Activated B cell treated with CpG ODN at 0.5 μM for 24 hours (primary cell): ENCODE measurements at places on chromosomes 12 and 14.

- no peak for DNase-seq
These were observed 251.2 kb upstream of the EGLN3 start for GRCh38 chr14:34201909-34202637.

- no peak for DNase-seq
These were observed 760 bp upstream of the MED13L start for GRCh38 chr12:116278279-116278626.

DNA sequence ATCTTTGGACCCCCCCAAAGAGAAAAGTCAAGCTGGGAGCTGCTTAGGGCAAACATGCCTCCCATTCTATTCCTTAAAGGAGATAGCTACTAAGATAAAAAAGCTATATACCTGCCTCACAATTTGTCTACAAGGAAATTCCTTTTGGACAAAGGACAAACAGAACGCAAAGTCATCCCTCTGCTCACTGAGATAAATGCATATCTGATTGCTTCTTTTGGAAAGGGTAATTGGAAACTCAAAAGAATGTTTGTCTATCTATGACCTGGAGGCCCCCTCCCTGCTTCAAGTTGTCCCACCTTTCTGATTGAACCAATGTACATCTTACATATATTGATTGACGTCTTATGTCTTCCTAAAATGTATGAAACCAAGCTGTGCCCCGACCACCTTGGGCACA, 80.9 kb upstream of the FUT8 start:
- DNase-seq: no peak

DNA sequence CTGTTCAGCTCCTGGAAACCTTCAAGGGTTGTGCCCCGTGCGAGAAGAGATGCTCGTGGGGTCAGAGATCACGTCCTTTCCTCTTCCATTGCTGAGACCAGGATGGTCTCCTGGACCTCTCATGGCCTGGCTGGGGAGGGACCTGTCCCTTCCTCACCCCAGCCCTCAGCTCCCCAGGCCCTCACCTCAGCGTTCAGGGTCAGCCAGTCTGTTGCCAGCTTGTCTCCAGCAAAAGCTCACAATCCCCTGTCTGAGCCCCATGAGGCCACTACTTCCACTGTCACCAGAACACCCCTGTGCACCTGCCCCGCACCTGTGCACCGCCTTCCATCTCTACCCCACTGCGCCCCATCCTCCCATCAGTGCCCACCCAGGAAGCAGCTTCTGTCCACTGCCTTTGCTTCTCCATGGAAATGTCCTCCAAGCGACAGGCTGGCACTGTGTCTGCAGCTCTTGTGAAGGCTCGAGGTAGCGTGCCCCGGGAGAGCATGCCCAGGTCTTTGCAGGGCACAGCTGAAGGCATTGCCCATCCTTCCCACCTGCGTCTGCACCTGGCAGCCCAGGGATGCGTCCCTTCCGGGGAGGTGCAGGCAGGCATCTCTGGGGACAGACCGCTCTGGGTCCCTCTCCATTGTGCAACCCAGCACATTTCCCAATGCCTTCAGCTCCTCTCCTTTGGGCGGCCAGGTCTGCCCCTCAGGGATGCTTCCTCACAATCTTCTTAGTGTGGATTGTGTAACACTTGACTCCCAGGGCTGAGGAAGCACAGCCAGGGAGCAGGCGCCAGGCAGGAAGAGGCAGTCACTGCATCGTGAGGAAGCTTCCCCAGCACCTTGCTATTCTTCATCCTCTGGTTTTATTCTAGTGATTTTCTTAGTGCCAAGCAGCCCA, 179.6 kb downstream of the ADGRD1 start:
- DNase-seq: no peak

DNA sequence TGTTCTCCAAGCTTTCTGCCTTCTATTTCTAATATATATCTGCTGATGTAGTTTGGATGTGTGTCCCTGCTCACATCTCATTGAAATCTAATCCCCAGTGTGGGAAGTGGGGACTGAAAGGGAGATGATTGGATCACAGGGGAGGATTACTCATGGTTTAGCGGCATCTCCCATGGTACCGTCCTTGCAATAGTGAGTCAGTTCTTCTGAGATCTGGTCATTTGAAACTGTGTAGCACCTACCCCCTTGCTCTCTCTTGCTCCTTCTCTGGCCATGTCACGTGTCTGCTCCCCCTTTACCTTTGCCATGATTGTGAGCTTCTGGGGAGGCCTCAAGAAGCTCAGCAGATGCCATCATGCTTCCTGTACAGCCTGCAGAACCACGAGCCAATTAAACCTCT, 26.2 kb upstream of the ALX1 start:
- DNase-seq: no peak

DNA sequence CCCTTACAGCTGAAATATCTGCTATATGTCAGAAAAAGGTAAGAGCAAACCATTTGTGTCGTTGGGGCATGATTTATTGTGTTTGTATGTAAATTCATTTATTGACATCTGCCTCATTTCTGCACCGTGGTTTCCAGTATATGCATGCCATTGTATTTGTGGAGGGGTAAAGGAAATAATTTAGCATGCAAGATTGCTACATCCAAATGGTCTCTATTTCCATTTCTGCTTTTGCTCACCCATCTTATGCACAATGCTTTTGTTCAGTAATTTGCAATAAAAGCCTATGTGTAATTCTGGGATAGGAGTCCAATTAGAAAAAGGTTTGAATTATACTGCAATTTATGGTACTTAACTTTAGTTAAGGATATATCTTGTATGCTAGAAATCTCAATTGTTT, 101.8 kb downstream of the UNC79 start:
- no peak for DNase-seq

DNA sequence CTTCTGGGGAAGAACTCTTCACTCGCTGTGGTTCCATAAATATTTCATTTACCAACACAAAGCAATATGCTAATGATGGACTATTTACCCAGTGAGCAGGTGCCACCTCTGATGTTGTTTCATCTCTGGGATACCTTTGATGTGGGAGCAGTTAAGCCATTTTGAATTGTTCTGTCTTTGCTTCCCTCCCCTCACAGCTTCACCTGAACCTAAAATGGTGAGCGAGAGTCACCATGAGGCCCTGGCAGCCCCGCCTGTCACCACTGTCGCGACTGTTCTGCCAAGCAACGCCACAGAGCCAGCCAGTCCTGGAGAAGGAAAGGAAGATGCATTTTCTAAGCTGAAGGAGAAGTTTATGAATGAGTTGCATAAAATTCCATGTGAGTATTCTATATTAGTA, 352.7 kb downstream of the SYT1 start:
- no peak for DNase-seq

DNA sequence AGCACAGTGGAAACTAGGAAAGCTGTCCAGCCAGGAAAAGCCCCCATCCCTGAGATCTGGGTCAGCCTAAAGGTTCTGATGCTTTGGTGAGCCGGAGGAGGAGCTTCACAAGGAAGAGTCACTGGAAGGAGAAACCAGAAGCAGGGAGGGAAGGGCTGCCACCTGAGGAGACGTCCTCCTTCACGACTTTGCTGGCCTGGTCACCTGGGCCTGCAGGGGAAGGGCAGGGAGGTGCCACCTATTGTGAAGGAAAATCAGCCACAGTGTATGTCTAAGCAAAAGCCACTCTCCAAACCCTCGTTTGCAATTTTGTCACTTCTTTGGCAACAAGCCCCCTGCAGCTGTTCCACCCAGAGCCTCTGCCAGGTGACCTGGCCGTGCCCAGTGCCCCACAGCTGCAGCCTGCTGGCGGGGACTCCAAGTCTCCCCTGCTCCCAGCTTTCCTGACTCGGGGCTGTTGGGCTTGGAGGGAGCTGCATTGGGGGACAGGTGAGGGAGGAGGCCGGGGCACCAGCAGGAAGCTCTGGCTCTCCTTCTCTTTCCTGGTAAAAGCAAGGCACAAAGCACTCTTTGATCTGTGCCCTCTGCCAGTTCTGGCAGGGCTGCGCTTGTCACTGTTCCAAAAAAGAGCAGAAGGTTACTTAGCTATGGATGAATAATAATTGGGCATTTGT, 120.9 kb upstream of the BCL2L14 start:
- no peak for DNase-seq

- no peak for DNase-seq
These were observed 37.2 kb downstream of the RDH12 start for GRCh38 chr14:67738740-67739504.
